ENCODE measurements at places on chromosomes 3 and 15.

- DNase-seq: no peak
Observed at GRCh38 chr3:189236352-189236751, 64.6 kb downstream of the TPRG1 start.

DNA sequence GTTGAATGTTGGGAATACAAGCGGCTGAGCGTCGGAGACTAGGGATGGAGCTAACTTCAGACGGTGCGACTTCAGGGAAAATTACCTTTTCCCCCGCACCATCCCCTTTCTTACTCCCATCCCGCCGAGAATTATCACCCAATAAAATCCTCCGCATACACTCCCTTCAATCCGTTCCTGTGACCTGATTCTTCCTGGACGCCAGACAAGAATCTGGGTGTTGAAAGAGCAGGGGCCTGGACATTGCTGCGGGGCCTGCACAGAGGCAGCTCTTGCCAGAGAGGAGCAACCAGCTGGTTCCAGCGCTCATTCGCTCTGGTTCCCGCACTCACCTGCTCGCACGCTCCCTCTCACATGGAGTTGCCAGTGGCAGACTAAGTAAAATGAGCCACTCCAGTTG lies 241.9 kb downstream of the ALCAM start:
- DNase-seq: peak; percentile 22

DNA sequence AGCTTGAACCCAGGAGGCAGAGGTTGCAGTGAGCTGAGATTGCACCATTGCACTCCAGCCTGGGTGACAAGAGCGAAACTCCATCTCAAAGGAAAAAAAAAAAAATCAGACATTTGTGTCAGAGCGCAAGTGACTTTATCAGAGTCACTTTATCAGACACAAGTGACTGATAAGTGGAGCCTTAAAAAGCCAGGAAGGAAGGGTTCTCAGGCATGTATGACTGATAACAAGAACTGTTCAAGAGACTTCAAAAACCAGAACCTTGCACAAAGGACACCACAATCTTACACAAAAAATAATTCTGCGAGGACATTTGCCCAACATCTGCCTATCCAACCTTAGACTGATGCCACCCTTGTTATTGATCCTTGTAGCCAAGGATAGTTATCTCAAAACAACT lies 13.3 kb upstream of the CFAP44 start:
- no peak for DNase-seq

GRCh38 chr3:19775765-19776164 lies 158.3 kb downstream of the EFHB start:
- DNase-seq: peak; percentile 4

DNA sequence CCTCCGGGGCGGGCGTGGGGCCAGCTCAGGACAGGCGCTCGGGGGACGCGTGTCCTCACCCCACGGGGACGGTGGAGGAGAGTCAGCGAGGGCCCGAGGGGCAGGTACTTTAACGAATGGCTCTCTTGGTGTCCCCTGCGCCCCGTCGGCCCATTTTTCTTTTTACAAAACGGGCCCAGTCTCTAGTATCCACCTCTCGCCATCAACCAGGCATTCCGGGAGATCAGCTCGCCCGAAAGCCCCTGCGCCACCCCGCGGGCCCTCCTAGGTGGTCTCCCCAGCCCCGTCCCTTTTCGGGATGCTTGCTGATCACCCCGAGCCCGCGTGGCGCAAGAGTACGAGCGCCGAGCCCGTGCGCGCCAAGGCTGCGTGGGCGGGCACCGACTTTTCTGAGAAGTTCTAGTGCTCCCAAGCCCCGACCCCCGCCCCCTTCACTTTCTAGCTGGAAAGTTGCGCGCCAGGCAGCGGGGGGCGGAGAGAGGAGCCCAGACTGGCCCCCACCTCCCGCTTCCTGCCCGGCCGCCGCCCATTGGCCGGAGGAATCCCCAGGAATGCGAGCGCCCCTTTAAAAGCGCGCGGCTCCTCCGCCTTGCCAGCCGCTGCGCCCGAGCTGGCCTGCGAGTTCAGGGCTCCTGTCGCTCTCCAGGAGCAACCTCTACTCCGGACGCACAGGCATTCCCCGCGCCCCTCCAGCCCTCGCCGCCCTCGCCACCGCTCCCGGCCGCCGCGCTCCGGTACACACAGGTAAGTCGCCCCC lies at the start of gene THBS1:
THBS1 (plus strand) TSS at position 595 of the 757 bp plus-strand sequence. CDS start 779 bp downstream, outside the sequence.
- DNase-seq: peak; percentile 94

DNA sequence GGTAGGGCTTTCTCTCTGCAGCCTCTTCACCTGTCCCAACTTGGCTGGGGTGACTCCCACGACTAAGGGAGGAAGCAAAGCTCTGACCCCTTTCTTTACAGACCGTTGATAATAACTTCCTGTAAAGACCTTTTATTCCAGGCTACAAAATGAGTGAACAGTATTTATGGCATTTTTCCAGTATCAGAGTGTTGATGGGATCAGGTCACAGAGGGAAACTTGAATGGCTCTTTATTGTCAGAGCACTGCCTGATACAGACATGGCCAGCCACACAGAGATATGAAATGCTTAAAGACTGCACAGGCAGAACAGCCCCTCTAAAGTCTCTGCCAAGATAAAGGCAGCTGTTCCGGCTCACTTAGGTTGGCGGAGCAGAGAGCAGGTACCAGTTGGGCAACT lies 1033.9 kb upstream of the NR2F2 start:
- no peak for DNase-seq

GRCh38 chr3:15256861-15257341 lies 50.9 kb downstream of the CAPN7 start:
- DNase-seq: no peak

DNA sequence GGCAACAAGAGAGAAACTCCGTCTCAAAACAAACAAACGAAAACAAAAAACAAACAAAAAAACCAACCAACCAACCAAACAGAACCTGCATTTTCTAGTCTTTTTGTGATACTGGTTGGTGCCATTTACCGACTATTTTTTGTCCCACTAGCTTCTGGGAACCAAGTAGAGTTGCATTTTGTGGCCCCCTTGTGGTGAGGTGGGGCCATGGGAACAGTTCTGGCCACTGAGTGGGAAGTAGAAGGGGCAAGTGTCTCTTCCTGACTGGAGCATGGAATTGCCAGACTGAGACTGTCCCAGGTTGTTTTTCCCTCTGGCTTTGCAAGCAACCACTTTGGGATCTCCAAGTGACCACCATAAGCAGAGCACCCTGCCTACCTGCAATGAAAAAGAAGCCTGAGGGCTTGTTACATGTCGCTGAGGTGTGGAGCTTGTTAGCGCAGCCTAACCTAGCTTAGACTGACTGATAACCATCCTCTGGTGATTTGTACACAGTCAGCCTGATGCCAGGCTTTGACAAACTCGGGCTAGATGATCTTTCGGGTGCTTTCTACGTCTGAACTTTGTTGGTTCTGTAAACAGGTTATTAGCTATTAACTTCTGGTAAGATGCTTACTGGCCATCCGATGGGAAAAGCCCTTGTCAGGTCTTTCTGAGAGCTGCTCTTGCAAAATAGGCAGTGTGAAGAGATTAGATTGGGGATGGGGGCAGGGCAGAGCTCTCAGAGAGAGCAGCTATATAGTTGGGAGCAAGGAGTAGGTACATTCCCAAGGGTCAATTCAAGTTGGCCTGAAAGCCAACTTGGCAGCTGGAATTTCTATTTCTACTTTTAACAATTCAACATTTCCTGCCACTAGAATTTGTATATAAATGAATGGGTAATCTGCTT lies 172.2 kb downstream of the SSR3 start:
- DNase-seq: no peak

DNA sequence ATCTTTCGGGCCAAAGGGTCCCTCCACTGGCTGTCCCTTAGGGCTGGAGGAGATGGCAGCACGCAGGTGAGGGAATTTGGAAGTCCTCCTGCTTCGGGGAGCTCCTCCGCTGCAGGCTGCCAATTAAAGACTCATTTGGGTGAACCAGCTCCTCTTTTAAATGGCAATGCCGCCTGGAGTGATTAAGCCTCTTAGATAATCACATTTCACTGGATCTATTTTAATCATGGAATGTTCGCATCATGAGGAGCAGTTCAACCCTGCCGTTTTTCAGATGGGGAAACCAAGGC lies 117.9 kb downstream of the LIPC start:
- no peak for DNase-seq

DNA sequence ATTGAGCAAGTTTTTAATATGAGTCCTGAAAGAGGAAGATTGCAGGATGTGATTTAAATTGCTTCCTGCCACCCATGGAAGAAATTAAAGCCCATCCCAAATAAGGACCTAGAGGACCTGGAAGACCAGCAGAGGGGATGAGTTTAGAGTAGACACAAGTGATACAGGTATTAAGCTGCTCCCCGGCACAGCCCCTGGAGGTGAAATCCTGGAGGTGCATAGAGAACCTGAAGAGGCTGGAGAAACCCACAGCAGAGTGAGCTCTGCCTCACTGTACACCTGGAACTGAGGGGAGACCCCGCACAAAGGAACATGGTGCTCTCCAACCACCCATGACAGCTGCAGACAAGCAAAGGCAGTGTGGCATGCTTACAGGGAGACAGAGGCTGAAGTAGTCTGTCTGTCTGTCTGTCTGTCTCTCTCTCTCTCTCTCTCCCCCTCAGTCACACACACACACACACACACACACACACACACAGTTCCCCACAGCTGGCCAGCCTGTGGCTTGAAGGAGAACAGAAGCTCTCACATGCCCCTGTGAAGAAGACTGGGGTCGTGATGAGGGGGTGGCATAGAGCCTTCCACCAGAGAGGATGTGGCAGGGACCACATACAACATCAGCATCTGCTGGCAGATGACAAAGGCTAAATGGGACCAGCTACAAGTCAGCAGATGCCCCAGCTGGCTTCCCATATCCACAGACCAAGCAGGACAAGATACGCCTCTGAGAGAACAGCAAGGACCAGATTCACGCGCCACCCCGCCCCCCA lies 38.1 kb downstream of the FSIP1 start:
- no peak for DNase-seq

- DNase-seq: no peak
Observed at GRCh38 chr3:106229495-106230278, 360.9 kb upstream of the CBLB start.

- peak; percentile 62 for DNase-seq
Observed at GRCh38 chr15:22949074-22949547, 31.1 kb downstream of the CYFIP1 start.

- no peak for DNase-seq
Observed at GRCh38 chr3:129409541-129409940, 18.9 kb downstream of the EFCAB12 start.

GRCh38 chr3:37852771-37853170 lies 8.9 kb upstream of the CTDSPL start:
- DNase-seq: no peak

DNA sequence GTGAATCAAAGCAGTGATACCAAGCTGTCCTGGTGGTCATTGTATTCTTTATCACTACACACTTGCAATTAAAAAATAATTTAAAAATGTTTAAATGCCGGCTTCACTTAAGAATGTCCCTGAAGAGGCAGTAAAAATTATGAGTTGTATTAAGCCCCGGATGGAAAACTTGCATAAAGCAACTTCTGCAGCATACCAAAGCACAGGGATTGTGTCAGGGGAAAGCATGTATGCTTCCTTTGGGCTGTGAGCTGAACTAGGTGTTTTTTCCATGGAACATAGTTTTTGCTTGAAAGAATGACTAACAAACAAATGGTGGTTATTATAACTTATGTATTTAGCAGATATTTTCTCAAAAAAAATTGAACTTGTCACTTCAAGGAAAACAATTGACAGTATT lies 143.1 kb downstream of the ARNT2 start:
- no peak for DNase-seq

Measured in hepatocyte (in vitro differentiated cells).